ENCODE measurements at places on chromosomes 11 and 22.

DNA sequence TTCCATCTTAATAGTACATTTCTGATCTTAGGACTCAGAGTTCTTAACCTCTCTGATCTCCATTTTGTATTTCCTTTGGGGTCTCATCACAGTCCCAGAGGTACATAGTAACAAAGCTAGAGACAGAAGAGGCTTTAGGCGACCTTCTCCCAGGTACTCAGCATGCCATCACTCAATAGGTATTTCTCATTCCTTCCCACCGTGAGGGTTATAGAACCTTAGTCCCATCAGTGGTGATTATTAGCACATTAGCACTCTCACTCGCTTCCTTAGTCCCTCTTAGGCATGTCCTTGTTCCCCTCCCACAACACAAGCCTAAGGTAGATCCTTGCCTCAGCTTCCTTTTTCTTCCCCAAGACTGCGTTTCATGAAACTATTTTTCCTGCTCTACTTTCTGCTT is 14.7 kb downstream of the SWAP70 start:
- H3K36me3 ChIP-seq = no peaks in the 10 kb centered on the region
- peaks cover 53% of the 10 kb centered on the region for H3K4me1 ChIP-seq
- no peak overlapping the region for H3K27ac ChIP-seq
- DNase-seq = no peak
- H3K27me3 ChIP-seq = no peaks in the 10 kb centered on the region

- H3K4me1 ChIP-seq = peaks cover 45% of the 10 kb centered on the region
- H3K27me3 ChIP-seq = no peaks in the 10 kb centered on the region
- no peak for DNase-seq
- H3K4me3 ChIP-seq = peak overlapping the region; percentile 65
- peaks cover 6% of the 10 kb centered on the region for H3K36me3 ChIP-seq
Observed at GRCh38 chr11:61718046-61718531, 34.3 kb upstream of the MYRF start.

DNA sequence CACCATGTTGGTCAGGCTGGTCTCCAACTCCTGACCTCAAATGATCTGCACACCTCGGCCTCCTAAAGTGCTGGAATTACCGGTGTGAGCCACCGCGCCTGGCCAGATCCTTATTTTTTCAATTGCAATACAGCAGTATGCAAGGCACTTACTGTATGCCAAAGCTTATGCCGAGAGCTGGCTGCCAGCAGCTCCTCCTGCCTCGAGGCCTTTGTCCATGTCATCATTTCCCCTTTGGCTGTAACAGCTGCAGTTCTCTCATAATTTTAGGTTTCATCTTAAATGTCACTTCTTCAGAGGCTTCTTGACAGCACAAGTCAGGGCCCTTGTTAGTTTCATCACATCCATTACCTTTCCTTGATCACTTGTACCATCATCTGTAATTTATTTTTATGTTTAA is 1.5 kb upstream of the SREBF2 start:
- DNase-seq = no peak
- no peaks in the 10 kb centered on the region for H3K27me3 ChIP-seq
- H3K4me1 ChIP-seq = peaks cover 36% of the 10 kb centered on the region
- peaks cover 8% of the 10 kb centered on the region for H3K36me3 ChIP-seq

DNA sequence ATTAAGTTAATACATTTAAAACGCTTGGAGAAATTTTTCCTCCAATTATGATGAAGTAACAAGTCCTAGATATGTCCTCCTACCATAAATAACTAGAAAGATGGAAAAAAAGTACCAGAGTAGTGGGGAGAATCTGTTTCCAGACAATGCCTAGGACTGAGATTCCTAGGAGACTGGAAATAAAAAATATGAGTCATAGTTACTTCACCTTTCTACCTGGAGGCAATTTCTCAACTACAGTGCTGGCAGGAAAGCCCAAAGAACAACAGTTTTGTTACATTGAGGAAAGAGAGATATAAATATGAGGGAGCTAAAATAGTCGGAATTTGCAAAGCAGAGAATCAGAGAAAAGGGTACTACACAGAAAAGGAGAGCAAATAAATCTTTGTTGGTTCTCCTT is 202.1 kb upstream of the ARHGAP42 start:
- DNase-seq = no peak
- H3K4me3 ChIP-seq = no peak overlapping the region
- H3K27me3 ChIP-seq = no peaks in the 10 kb centered on the region
- no peak overlapping the region for H3K27ac ChIP-seq

DNA sequence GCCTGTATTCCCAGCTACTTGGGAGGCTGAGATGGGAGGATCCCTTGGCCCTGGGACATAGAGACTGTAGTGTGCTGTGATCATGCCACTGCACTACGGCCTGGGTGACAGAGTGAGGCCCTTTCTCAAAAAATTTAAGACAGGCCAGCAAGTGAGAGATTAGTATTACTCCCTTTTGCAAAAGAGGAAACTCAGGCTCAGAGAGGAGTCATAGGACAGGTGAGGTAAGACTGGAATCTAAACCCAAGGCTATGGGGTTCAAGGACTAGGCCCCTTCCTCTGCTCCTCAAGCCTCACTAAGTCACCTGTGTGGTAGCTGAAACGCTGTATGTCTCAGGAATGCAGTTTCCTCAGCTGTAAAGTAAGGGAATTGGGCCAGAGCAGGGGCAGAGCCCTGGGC is 1.6 kb upstream of the P2RY2 start:
- H3K36me3 ChIP-seq = no peaks in the 10 kb centered on the region
- H3K4me3 ChIP-seq = no peak overlapping the region
- DNase-seq = no peak
- H3K4me1 ChIP-seq = peaks cover 21% of the 10 kb centered on the region

- H3K4me3 ChIP-seq = no peak overlapping the region
- no peaks in the 10 kb centered on the region for H3K27me3 ChIP-seq
- H3K27ac ChIP-seq = no peak overlapping the region
- no peak for DNase-seq
- H3K4me1 ChIP-seq = peaks cover 16% of the 10 kb centered on the region
Observed at GRCh38 chr11:63020671-63021291, 5.1 kb upstream of the SLC22A8 start.

DNA sequence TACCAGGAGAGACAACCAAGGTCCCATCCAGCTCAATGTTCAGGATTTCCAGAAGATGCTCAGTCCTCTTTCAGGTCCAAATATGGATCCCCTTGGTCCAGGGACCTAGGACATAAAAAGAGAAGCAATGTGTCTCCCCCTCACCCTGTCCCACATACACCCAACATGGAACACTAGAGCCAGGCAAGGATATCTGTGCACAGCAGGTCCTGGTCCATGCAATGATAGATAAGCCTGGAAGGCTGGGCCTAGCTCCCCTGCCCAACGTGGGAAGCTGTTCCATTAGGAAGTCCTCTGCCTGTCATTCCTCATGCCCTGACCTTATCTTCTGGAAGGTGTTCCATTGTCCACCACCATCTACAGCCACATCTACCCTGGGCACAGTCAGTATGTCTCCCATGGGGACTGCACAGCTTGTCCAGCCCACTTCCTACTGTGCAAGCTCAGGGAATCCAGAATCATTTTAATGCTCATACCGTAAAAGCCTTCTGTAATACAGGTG is 1434.8 kb downstream of the TBC1D22A start:
- no peaks in the 10 kb centered on the region for H3K36me3 ChIP-seq
- no peaks in the 10 kb centered on the region for H3K27me3 ChIP-seq
- DNase-seq = peak; percentile 57
- no peaks in the 10 kb centered on the region for H3K4me1 ChIP-seq
- no peak overlapping the region for H3K4me3 ChIP-seq
- H3K27ac ChIP-seq = no peak overlapping the region

- DNase-seq = no peak
- peaks cover 80% of the 10 kb centered on the region for H3K4me1 ChIP-seq
- H3K27ac ChIP-seq = peak overlapping the region; percentile 95
- H3K27me3 ChIP-seq = no peaks in the 10 kb centered on the region
- no peak overlapping the region for H3K4me3 ChIP-seq
Observed at GRCh38 chr22:42938976-42939375, 76.0 kb downstream of the PACSIN2 start.

- no peak overlapping the region for H3K4me3 ChIP-seq
- H3K36me3 ChIP-seq = no peaks in the 10 kb centered on the region
- H3K4me1 ChIP-seq = no peaks in the 10 kb centered on the region
- H3K27ac ChIP-seq = no peak overlapping the region
Observed at GRCh38 chr11:133323354-133323753, 208.9 kb downstream of the OPCML start.

DNA sequence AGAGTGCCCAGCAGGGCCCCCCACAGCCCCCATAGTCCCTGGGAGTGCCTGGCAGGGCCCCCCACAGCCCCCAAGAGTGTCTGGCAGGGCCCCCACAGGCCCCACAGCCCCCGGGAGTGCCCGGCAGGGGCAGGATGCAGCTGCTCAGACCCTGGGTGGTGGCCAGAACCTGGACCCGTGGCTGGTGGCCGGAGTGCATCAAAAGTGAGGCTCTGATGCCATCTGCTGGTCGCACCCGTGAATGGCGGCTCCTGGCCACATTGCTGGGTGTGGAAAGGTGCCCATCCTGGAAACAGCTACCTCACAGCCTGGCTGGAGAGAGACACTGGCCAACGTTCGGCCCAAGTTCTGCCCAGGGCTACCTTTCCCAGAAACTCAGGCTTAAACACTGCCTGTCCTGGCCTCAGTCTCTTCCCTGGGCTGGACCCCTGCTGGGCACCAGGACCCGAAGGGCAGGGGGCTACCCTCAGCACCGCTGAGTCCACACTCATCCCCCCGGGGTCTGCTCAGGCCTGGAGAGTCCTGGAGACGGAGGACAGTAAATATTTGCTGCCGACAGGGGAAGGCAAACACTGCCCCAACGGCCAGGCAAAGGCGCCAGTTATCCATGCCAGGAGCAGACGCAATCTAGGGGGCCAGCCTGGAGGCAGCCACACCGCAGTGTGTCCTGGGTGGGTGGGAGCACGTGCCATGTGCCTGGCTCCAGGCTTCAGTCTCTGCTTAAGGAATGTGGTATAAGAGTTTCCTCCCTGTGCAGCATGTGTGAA is 4.4 kb downstream of the INS start:
- no peak overlapping the region for H3K27ac ChIP-seq
- peaks cover 4% of the 10 kb centered on the region for H3K4me1 ChIP-seq
- no peaks in the 10 kb centered on the region for H3K36me3 ChIP-seq
- DNase-seq = no peak
- no peaks in the 10 kb centered on the region for H3K27me3 ChIP-seq

DNA sequence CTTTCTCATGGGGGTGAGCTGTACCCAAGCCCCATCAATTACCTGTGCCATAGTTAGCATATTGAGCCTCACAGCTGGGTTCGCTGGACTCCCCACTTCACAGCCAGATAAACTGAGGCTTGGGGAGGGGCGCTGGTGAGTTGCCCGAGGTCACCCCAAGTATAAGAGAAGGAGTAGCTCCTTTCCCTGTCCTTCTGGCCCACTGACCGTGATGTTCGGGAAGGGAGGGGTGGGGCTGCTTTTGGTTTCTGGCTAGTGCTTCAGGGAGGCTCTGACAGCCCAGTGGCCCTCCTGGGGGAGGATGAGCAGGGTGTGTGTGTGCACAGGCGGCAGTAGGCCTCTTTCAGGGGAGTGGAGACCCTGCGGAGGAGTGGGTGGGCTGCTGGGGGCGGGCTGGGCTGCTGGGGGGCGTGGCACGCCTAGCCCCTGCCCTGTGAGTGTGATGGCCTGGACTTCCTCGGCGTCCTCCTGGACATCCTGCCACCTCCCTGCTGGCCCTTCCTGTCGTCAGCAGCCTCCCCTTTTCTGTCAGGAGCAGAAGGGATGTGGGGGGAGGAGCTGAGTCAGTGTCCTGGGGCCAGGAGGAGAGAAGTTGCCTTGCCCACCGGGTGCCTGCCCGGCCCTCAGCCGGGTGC is 50.3 kb downstream of the TRIOBP start:
- no peaks in the 10 kb centered on the region for H3K36me3 ChIP-seq
- H3K27me3 ChIP-seq = no peaks in the 10 kb centered on the region
- H3K27ac ChIP-seq = peak overlapping the region; percentile 90
- DNase-seq = no peak
- peaks cover 89% of the 10 kb centered on the region for H3K4me1 ChIP-seq

DNA sequence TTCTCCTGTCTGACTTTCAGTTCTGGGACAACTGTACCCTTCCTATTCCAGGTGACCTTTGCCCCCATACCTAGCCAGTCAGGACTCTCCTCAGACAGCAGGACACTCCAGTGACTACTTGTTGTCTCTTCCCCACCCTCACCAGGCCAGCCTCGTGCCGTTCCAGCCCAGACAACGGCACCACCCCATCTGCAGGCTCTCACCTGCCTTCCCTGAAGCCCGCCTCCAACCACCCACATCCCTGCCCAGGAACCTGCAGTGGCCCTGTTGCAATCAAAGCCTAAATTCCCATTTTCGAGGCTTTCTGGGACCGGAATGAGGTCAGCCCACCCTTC is 3.7 kb downstream of the IL2RB start:
- DNase-seq = no peak
- no peaks in the 10 kb centered on the region for H3K36me3 ChIP-seq

- no peak overlapping the region for H3K4me3 ChIP-seq
- H3K27me3 ChIP-seq = no peaks in the 10 kb centered on the region
- H3K27ac ChIP-seq = no peak overlapping the region
Observed at GRCh38 chr11:7871056-7871455, 60.0 kb downstream of the OR10A6 start.

GRCh38 chr11:57792060-57792541 is 30.5 kb downstream of the CTNND1 start:
- H3K27ac ChIP-seq = peak overlapping the region; percentile 34
- H3K36me3 ChIP-seq = peaks cover 49% of the 10 kb centered on the region
- H3K4me3 ChIP-seq = no peak overlapping the region
- no peaks in the 10 kb centered on the region for H3K27me3 ChIP-seq

DNA sequence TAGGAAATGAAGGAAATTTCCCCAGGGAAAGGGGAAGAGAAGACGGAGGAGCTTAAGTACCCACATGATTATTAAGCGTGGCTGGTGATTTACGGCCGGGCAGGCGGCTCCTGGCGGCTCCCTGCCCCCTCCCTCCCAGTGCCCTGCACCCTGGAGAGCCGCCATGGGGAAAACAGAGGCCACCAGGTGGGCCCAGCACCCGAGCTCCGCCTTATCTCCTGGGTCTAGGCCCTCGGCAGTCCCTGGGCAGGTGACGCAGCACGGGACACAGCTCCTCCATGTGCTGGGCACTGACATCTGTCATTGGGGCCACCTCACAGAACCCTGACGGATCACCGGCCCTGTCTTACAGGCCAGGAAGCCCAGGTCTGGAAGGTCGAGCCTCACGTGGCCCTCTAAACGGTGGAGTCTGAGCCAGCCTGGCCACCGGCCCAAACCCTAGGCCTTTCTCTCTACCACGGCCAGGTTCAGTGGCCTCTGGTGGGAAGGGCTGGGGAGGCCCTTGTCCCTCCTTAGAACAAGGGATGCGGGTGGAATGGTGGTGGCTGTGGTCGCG is 60.2 kb upstream of the PPARA start:
- no peaks in the 10 kb centered on the region for H3K27me3 ChIP-seq
- peaks cover 100% of the 10 kb centered on the region for H3K4me1 ChIP-seq
- H3K36me3 ChIP-seq = peaks cover 71% of the 10 kb centered on the region

GRCh38 chr11:121610706-121611105 is 157.9 kb upstream of the SORL1-AS1 start:
- no peaks in the 10 kb centered on the region for H3K4me1 ChIP-seq
- H3K27me3 ChIP-seq = no peaks in the 10 kb centered on the region
- H3K4me3 ChIP-seq = no peak overlapping the region
- peaks cover 34% of the 10 kb centered on the region for H3K36me3 ChIP-seq
- no peak for DNase-seq
- H3K27ac ChIP-seq = no peak overlapping the region

- peaks cover 18% of the 10 kb centered on the region for H3K4me1 ChIP-seq
- no peaks in the 10 kb centered on the region for H3K27me3 ChIP-seq
- peak overlapping the region; percentile 73 for H3K27ac ChIP-seq
Observed at GRCh38 chr11:10778217-10778970, 27.3 kb downstream of the CTR9 start.

All from esophagus muscularis mucosa (tissue), 4 donors.